Erythroblast (primary cell): ENCODE measurements at places on chromosomes 7 and 10.
A peak's percentile ranks its signal among the peaks of the same experiment; 100 is the strongest.

DNA sequence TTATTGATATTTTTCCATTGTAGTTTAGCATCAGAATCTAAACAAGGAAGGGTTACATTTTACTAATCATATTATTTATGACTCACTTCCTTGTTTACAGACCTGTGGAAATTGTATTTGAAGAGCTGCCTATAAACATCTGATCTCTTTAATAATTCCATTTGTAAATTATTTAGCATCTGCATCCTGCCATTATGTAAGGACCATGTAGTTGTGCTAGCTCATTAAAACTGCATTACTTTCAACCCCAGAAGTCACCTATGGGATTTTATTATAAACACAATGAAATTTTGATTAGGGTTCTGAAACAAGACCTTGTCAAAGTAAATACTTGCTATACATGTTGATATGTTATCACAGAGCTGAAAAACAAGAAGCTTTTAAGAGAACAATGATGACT is 146.8 kb upstream of the SLC26A5 start:
- no peak for DNase-seq

DNA sequence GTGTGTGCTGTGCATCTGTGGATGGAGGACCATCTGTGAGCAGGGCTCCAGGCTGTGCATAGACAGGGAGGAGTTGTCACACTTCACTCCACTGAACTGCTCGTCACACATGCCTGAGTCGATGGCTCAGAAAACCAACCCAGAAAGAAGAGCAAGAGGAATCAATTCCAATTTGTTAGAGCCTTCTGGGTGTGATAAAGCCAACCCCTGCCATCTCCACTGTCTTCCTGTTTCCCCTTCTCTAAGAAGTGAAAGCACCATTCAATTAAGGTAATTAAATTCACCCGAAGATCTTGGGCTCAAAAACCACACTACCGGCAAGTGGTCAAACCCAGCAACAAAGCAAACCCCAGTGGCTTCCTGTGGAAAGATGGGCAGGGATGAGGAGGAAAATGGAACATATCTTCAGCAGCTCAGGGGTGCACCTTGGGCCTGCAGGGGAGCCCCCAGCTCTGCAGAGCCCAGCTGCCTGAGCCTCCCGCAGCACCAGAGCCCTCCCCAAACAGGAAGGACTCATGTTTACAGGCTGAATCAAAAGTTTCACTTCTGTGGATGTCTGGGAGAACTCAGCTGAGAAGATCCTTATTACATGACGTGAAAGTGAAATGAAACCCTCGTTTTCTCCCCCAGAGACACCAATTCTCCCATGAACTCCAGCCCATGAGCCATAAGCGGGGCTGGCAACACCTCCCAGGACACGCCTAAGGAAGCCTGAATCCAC is 10.9 kb downstream of the C10orf71 start:
- no peak for DNase-seq

DNA sequence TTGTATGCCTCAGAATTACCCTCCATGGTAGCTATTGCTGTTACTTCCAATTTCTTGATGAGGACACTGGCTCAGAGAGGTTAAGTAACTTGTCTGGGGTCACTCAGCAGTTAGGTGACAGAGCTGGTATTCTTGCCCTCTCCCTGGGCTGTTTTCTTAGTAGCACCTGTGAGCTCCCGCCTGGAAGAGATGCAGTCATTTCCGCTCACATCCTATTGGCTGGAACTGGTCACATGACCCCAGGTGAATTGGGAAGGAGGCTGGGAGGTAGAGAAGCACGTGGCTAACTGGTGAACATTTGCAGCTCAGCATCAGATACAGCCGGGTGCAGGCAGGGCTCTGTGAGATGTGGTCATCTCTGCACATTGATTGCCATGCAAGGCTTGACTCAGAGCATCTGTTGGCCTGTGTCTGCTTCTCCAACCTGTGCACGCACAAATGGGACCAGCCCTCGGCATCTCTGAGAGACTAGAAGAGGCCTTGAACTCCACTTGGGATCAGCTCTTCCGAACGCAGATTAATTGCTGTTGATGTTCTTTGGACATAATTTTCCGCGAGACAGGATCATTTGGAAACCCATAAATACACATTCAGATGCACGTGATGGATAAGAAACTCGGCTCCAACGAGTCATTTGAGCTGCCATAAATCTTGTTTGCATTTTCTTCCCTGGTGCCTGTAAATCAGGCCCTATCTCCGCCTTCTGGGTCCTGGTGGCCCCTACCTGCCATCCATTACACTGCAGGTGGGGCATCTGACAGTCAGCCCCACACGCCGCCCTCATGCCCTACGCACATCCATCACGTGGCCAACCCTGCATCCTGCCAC is 42.8 kb downstream of the MYL10 start:
- DNase-seq = no peak

GRCh38 chr10:12549297-12549696 is 199.9 kb downstream of the CAMK1D start:
- peak; percentile 17 for DNase-seq

DNA sequence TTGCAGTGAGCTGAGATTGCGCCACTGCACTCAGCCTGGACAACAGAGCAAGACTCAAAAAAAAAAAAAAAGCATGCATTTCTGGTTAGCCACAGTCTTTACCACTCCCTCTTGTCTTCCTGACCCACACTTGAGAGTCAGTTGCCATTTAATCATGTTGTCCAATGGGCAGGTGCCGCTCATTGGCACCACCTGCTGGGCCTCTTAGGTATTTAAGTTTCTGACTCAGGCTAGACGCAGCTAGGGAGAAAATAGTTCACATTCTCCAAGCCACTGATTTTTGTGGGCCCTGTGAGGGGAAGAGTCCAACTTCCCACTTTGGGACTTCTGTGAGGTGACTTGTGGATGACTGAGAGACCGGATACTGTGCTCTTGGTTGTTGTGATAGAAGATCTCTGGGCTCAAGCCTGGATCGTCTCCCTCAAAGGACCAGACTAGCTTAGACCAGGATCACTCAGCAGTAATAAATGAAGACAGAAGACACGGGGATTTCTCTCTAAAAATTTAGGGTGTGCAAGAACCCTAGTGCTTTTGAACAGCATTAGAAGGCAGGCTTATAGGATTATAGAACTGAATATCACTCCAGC is 26.8 kb upstream of the SORCS3 start:
- peak; percentile 62 for DNase-seq

DNA sequence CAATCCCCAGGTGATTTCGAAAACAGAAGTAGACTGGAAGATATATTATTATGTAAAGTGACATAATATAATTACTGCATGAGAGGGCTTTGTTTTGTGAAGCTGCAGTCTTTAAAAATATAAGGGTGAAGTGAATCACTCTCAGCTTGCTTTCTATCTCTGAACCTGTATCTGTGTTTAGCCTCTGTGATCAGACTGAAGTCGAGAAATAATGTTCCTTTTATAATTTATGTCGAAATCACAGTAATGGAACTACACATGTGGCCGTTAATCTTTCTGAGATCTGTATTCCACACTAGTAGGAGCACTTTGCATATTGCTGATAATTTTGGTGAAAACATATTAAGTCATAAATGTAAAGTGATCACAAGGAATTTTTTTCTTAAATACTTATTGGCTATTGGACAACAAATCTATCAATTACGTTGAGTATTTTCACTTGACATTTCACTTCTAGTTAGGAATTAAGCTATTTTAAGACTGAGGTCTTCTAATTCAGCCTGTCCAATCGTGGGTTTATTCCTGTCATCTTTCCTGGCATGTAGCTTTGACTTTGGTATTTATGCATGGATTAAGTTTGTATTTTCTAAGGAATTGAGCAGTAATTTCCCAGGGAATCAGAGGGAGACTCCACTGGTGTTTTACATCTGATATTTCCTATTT is 268.2 kb upstream of the POT1 start:
- no peak for DNase-seq

GRCh38 chr10:80855348-80855971 is 317.8 kb downstream of the SH2D4B start:
- no peak for DNase-seq

DNA sequence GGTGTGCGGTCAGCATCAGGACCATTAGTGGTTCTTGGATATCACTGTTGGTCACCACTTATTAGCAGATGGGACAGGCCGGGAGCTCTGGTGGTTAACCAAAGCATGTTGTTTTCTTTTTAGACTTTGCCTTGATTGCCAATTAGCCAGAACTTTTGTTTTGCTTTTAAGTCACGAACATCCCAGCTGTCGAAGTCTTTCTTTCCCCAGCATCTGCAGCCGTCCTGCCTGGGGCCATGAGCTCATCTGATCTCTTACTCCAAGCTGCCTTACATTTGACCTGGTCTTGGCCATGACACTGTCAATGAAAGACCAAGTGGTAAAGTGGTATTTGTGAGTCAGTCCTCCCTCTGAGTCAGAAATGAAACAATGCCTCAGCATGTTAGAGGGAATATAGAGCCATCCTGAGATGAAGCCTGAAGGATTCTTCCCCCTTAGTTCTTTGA is 53.9 kb upstream of the CREB5 start:
- no peak for DNase-seq

GRCh38 chr10:6729071-6729774 is 149.1 kb upstream of the PRKCQ start:
- DNase-seq = no peak

GRCh38 chr7:12444785-12445184 is 41.1 kb upstream of the VWDE start:
- DNase-seq = no peak

DNA sequence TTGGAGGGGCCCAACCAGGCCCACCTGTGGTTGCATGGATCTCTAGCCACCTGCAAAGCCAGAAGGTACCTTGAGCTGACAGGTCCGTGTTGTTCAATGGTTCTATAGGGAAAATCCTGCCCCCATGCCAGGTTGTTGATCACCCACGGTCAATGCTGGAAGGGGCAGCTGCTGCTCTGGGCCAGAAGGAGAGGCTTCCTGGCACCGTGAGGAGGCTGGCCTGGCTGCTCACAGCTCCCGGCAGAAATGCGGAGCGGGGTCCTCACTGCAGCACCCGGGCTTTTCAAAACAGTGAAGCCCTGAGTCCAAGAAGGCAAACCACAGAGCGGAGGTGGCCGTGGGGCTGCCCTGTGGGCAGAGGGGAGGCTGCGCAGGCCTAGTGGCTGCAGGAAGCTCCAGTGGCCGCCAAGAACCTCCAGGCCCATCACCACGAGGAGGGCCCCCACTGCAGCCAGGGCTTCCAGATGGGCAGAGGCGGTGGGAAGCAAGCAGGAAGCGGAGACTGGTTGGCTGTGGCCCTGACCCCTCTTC is 25.0 kb upstream of the GPR146 start:
- no peak for DNase-seq

DNA sequence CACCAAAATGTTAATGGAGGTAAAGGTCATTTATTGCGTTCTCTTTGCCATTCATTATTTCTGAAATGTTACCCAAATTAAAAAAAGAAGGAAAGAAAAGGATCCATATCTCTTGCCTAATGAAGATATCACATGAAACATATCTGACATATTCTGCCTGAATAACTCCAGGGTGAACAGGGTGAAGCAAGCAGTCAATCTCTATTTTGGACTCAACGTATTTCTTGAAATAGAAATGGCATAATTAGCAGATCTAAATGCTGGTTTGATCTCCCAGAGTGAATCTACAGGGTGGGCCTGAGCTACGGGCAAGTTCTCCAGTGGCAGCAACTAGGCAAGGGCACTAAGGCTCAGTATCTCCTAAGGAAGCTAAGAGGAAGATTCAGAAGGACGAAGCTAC is 24.0 kb downstream of the MPP7 start:
- no peak for DNase-seq

DNA sequence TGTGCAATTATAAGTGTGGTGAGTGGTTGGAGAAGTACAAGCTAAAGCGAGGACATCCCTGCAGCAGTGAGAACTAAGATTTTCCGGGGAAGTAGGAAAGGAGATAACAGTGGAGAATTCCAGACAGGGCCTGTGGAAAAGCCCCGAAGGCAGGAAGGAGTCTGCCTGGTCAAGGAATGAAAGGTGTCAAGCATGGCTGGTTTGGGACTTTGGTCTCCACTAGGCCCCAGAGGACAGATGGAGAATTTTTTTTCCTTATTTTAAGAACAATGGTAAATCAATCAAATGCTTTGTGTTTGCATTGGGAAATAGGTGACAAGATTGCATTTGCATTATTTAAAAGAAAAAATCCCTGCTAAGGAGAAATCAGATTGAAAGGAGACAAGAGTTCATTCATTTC is 3.2 kb upstream of the CEP55 start:
- no peak for DNase-seq

- DNase-seq = no peak
Measured at GRCh38 chr7:136144182-136144581, 167.0 kb upstream of the MTPN start.

GRCh38 chr10:15182540-15183207 is 14.2 kb upstream of the NMT2 start:
- DNase-seq = no peak

- DNase-seq = no peak
Measured at GRCh38 chr10:88913127-88913526, 33.1 kb downstream of the STAMBPL1 start.

GRCh38 chr10:24318517-24318916 is 109.6 kb downstream of the KIAA1217 start:
- no peak for DNase-seq

DNA sequence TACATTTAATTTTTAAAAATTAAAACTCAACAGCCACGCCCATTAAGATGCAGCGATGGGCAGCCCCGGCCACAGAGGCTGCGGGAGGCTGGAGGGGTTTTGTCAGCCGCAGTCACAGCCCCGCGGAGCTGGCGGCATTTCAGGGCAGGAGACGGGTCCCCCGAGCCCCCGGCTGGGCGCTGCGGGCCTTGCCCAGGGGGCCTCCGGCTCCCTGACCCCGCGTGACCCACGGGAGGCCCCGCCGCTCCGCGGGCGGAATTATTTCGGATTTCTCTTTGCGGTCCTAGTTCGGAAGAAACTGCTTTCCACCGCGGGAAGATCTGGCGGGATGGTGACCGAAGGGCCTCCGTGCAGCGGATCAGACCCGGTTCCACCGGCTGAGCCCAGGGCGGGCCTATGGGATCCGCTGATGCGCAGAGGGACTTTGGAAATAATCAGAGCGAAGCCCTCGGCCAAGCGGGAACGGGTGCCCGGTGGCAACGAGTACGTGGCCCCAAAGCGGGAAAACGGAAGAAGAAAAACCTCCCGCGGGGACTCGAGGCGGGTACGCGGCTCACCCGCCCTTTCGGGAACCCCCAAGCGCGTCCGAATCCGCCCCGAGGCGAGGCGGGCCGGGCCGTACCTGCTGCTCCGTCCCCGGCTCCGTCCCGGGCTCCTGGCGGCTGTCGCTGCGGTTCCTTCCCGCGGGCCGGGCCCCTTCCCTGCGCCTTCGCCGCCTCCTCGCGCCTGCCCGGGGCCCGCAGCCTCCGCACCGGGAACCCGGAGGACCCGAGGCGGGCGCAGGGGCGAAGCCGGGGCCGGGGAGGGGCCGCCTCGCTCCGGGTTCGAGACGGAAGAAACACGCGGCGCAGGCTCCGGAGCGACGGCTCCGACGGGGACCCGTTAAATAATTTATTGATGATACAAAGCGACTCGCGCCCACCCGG is 1.7 kb downstream of the NKX6-2 start:
- no peak for DNase-seq

GRCh38 chr10:22672319-22673090 is 41.9 kb downstream of the PIP4K2A start:
- peak; percentile 74 for DNase-seq

- DNase-seq = no peak
Measured at GRCh38 chr10:102764470-102765161, 20.9 kb downstream of the WBP1L start.
